ENCODE measurements at places on chromosomes 5 and 9.
A peak's percentile ranks its signal among the peaks of the same experiment; 100 is the strongest.

DNA sequence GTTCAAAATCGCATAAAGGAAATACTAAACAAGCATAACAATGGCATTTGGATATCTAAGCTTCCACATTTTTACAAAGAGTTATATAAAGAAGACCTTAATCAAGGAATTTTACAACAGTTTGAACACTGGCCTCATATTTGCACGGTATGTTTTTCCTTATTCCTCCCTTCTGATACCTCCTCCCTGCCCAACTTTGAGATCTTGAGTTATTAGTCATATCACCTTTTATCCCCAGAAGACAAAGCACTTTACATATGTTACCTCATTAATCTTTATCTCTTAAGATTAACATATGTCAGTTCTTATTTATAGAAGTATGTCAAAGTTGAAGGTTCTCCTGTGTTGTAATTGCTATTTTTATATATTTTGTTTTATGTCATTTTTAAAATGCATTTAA, 29.8 kb downstream of the TDRD7 start:
- DNase-seq = no peak

GRCh38 chr9:82560457-82560904, 502.5 kb downstream of the RASEF start:
- peak; percentile 90 for DNase-seq

GRCh38 chr9:32886021-32886420, 102.7 kb downstream of the TMEM215 start:
- no peak for DNase-seq

DNA sequence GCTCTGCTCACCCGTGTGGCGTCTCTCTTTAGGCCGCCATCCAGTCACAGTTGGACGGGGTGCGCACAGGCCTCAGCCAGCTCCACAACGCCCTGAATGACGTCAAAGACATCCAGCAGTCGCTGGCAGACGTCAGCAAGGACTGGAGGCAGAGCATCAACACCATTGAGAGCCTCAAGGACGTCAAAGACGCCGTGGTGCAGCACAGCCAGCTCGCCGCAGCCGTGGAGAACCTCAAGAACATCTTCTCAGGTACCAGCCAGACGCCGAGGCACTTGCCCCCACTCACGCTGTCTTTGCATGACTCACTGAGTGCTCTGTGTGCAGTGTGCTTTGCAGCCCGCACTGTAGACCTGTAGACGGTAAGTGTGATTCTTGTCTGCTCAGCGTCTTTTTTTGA, 4.5 kb downstream of the EXOC3 start:
- DNase-seq = no peak

DNA sequence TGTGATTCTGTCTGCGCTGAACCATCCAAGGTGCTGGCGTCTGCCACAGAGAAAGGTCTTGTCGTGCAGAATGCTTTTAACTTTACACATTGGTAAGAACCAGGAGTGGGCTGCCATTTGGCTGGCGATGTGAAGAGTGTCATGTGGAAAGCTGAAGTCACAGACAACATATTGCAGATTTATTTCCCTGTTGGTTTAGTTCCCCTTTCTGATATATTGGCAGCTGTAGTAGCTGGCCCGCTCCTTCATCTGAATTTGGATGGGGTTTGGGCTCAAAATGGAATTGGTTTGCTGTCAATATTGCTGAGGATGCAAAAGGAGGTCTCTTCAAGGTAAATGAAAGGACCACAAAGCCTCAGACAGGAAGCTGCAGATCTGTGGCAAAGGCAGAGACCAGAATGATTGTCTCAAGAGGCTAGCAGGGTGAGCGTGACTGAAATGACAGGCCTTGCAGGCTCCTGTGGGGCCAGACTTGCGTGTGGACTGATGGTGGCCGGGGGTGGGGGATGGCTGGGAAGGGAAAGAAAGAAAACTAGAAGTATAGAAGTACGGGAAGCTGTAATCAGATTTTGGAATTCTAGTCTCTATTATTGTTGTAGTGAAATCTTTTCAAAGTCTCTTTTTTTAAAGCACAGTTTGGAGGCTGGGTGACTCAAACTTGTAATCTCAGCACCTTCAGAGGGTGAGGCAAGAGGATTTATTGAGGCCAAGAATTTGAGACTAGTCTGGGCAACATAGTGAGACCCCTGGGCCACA, 25.1 kb upstream of the CD180 start:
- DNase-seq = no peak

DNA sequence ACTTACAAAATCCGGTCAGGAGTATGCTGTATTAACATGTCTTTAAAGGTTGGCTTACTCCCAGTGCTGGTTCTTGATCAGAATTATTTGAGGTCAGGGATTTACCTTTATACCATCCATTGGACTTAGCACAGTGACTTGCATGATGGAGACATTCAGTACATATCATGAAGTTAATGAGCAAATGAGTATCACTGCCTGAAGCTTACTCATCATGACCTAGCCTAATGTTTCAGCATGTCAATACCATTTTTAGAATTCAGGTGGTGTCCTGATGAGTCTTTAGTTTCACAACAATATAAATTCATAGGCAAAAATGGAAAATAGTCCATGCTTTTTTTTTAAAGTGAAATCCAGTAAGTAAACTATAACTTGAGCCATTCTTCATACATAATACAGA, 226.0 kb upstream of the C9orf72 start:
- no peak for DNase-seq

- no peak for DNase-seq
Measured at GRCh38 chr5:149089796-149090195, 26.9 kb upstream of the SH3TC2 start.

DNA sequence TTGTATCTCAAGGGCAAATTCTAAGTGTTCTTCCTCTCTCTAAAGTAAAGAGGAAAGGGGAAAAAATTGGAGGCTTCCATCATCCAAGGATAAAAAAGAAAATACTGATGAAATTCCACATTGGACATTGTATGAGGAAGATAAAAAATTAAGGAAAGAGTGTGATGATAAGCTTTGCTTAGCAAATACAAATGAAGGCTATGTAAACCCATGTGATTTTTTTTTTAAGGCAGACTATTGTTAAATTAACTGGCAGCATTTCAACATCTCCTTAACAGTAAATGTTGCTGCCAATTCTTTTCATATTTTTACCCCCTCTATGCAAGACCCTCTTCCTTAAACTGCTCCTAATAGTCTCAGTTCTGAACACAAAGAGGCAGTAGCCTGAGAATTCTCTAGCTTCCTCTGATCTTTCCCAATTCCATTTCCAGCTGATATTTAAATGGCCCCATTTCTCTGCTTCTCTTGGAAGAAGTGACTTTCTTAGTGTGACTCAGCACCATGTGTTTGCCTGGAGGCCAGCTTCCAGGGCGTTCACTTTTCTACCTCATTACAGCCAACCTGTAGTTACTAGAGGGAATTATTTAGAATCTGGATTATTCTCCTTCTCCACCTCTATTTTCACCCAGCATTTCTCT, 159.7 kb downstream of the TLE1 start:
- DNase-seq = no peak

GRCh38 chr5:39172593-39172992, 46.8 kb downstream of the FYB1 start:
- DNase-seq = no peak
